Inflammatory macrophage treated with lipopolysaccharide for 4 hours (primary cell): ENCODE measurements at places on chromosomes 13 and 19.
A peak's percentile ranks its signal among the peaks of the same experiment; 100 is the strongest.

GRCh38 chr13:40762849-40763248, 8.1 kb downstream of the MRPS31 start:
- no peak for DNase-seq

- DNase-seq: no peak
These were observed 904 bp upstream of the ARHGAP33 start for GRCh38 chr19:35774274-35775045.

DNA sequence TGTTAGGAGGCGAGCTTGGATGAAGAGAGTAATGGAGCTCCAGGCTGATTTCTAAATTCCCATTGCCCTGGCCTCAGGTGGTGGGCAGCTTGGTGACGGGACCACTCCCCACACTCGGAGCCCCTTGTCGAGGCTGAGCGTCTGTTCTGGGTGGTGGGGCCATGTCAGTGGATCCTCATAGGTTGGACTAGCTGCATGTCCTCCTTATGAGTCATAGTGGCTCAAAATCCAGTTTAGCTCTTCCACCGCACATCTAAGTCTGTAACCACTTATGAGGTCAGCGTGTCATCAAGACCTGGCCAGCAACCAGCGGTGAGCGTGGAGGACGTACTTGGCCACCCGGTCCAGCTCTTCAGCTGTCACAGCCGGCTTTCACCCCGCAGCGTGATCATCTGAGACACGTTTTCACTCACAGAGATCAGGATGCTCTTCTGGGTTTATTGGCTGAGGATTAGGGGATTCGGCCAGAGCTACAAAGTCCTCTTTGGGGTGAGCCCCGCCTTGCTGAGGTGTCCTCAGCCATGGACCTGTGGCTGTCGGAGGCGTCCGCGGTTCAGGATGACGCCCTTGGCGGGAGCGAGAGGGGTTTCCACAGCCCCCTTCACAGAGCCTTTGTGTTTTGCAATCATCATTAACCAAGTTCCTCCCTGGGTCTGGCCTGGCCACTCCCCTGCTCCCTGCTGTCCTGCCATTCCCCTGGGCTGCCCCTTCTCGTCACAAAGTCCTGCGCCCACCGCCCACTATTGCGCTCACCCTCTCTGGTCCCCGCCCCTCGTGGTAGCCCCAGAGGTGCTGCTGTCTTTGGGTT, 41.9 kb downstream of the ADPRHL1 start:
- peak; percentile 4 for DNase-seq

DNA sequence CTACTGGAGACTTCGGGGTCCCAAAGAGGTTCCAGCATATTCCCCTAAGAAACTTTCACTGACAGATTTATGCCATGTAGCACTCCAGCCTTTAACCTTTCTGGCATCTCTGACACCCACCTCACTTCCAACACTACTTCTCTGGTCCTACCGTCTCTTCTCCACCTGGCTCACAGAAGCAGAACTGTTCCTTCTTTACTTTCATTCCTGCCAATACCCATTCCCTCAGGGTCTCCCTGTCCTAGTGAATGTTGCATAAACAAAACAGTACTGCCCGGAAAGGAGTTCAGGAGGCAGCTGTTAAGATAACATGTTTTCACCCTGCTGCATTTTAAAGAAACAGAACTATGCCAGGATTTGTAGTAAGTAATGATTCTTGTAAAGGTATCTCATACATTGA, 136.0 kb upstream of the MIR17HG start:
- no peak for DNase-seq

DNA sequence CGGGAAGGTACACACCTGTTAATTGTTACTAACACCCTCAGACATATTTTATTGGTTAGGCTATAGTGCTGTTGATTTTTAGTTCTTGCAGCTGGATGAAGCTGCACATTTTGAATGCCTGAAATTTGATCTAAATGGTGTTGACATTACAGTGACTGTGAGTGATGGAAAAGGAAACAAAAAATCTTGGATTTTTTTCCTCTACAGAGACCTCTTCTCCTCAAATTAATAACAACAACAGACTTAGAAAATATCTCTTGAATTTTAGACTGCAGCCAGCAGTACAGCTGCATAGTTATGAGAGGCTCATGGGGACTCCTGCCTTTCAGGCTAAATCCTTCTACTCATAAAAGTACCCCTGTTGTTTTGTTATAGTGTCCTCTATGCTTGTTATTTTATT, 500.5 kb upstream of the SPRY2 start:
- DNase-seq: no peak

GRCh38 chr13:26016189-26016588, 35.6 kb downstream of the SHISA2 start:
- DNase-seq: no peak

DNA sequence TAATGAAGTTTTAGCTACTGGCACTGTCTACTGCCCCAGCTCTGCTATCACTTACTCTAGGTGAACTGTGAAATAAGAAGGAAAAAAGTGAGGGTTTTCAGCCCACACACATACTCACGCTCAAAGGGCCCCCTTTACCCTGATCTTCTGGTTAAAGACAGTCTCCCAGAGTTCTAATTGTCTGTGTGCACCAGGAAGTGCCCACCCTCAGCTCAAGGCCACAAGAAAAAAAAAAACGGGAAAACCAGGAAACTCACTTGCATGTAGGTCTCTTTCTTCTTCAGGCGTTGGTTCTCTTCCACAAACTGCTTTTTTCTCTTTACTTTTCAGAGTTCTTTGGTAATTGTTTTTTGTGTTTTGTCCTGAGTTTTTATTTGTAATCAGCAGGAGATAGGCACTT, 22.1 kb downstream of the RAP2A start:
- DNase-seq: no peak

DNA sequence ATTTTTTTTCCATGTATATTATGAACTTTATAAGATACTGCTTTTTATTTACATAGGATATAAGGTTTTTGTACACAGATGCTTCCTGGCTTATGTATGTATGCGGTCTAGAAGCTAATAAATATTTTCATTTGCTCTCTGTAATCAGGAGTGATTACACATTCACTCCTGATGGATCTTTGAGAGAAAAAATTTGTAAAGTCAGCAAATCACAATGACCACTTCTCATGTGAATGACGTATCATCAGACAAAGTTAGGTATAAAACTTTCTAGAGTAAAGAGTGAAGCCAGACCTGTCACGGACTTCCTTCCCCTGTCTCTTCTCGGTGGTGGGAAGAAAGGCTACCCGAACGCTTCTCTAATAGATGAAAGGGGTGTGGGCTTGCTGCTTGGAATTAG, 31.1 kb downstream of the DPY19L3 start:
- DNase-seq: no peak

- DNase-seq: peak; percentile 71
These were observed 2.2 kb upstream of the PLEKHG2 start for GRCh38 chr19:39410017-39410830.

GRCh38 chr19:45715139-45715538, 15.6 kb downstream of the FBXO46 start:
- DNase-seq: peak; percentile 27

- no peak for DNase-seq
These were observed 444.8 kb downstream of the FOXO1 start for GRCh38 chr13:40221460-40222201.

- no peak for DNase-seq
These were observed 114.6 kb downstream of the SOX1 start for GRCh38 chr13:112181336-112182067.

GRCh38 chr13:29713839-29714238, 118.4 kb upstream of the SLC7A1 start:
- DNase-seq: peak; percentile 17

- peak; percentile 91 for DNase-seq
These were observed 3.8 kb upstream of the LILRA5 start for GRCh38 chr19:54316746-54317107.

DNA sequence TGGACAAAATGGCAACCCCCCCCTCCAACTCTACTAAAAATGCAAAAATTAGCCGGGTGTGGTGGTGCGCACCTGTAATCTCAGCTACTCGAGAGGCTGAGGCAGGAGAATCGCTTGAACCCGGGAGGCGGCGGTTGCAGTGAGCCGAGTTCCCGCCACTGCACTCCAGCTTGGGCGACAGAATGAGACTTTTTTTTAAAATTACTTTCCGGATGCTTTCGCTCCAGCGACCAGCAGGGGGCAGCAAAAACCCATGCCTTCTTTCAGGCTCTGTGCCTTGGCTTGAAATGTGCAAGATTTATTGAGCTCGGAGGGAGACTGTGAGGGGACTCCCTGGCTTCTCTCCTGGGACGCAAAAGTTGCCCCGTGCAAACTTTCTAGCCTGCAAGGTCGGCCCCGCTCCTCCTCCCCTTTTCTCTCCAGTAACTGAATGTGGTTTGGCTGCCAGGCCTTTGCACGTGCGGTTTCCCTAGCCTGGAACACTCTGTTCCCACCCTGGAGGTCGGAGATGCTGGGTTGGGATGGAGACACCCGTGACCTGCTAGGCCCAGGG, 61.4 kb upstream of the NFIC start:
- peak; percentile 63 for DNase-seq

- DNase-seq: no peak
These were observed 54.7 kb downstream of the NFIC start for GRCh38 chr19:3420909-3421619.

- no peak for DNase-seq
These were observed 34.2 kb downstream of the RXFP2 start for GRCh38 chr13:31773538-31773937.

DNA sequence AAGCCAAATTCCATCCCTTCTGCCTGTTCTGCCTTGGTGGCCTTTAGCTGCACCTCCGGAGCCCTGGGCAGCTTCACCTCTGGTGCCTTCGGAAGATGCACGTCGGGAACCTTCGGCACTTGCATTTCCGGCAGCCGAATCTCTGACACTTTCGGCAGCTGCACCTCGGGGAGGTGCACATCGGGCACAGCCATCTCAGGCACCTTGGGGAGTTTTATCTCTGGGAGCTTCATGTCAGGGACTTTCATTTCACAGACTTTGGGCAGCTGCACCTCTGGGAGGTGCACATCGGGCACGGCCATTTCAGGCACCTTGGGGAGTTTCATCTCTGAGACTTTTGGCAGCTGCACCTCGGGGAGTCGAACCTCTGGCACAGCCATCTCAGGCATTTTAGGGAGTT, 6.0 kb upstream of the HIPK4 start:
- no peak for DNase-seq

DNA sequence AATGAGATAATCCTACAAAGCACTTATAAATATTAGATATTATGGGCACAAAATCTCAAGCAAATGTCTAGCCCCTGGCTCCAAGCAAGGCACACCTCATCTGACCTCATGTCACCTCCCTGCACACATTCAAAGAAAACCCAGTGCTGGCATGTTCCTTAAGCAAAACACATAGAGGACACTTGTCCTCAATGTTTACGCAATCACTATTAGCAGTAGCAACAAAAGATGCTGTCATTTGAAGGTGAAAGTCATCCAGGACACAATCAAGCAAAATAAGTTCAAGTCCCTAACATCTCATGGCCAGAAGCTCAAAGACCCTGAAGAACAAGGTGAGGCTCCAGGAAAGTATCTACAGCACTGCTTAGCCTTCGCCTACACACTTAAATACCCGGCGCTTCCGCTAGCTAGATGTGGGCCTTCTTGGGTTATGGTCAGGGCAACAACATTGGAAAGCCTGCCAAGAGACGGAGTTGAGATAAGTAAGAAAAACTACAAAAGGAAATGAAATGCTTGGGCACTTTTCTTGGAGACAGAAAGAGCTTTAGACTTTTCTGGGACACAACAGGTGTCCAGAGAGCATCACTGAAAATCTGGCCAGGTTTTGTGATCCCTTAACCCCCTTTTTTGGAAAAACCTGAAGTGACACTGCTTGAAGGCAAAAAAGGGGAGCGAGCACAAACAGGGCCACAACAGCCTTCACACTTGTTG, 85.7 kb downstream of the FOXO1 start:
- DNase-seq: no peak

GRCh38 chr19:2154587-2155075, 3.3 kb upstream of the AP3D1 start:
- DNase-seq: no peak

- no peak for DNase-seq
These were observed 1045.4 kb upstream of the MIR17HG start for GRCh38 chr13:90302107-90302506.

DNA sequence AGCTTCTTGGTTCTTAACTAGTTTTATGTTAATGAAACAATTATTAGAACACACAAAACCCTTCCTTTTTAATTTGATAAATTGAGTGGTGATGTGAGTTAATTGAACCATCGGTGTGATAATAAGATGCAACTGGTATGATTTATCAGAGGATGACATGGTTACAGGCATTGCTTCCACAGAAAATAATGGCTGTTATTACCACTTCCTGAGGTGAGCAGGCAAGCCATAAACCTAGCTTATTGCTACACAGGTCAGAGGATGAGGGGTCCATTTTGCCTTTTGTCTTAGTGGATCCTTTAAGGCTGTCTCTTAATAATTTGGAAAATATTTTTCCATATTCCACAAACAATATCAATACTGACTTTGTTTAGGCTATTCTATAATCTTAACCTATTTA, 226.6 kb upstream of the EDNRB start:
- no peak for DNase-seq

DNA sequence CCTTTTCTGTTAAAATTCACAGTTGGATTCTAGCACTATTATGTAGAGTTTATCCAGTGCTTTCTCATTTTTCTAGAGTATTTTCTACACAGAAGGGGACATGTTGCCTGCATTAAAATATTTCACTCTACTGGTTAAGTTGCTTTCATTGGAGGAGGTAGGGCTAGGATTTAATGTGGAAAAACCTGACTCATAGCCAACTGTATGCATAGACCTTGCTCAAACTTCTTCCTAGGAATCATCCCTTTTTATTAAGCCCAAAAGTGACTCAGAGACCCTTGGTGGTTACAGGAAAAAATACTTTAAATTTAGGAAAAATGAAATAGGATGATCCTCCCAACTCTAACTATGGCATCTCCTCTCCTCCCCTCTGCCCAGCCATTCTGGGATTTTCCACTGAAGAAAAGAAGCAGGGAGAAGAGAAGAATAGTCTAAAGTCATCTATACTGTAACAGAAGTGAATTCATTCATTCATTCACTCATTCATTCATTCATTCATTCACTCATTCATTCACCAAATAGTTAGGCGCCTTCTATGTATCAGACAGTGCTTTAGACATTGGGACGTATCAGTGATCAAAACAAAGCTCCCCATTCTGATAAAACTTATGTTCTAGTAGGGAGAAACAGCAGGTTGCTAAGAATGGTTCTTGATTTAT, 109.0 kb upstream of the HTR2A start:
- DNase-seq: no peak

- peak; percentile 58 for DNase-seq
These were observed 56.5 kb downstream of the VAV1 start for GRCh38 chr19:6828698-6829633.

GRCh38 chr13:98393873-98394272, 183.0 kb downstream of the STK24 start:
- DNase-seq: no peak

GRCh38 chr13:60453490-60453889, 56.5 kb downstream of the TDRD3 start:
- no peak for DNase-seq

GRCh38 chr19:52170863-52171320, 529 bp downstream of the ZNF836 start:
- peak; percentile 11 for DNase-seq

- peak; percentile 54 for DNase-seq
These were observed 5.2 kb upstream of the ZNF507 start for GRCh38 chr19:32339988-32340874.

- DNase-seq: no peak
These were observed 28.4 kb downstream of the RASA3 start for GRCh38 chr13:114103801-114104654.

- DNase-seq: no peak
These were observed 304.4 kb upstream of the NBEA start for GRCh38 chr13:34637636-34638035.

GRCh38 chr13:71830736-71831135, 36.3 kb downstream of the DACH1 start:
- DNase-seq: no peak

GRCh38 chr13:98444381-98444780, 132.5 kb downstream of the STK24 start:
- DNase-seq: no peak
